ENCODE measurements at places on chromosomes 1 and 21. TPM values are rescaled to one million over a fixed set of nuclear protein-coding genes. Genes with fewer than 3 reads are reported as not detected.

The EPRS1 gene
- 74.0 TPM for polyA plus RNA-seq

The PADI2 gene
- polyA plus RNA-seq: 19.3 TPM

DNA sequence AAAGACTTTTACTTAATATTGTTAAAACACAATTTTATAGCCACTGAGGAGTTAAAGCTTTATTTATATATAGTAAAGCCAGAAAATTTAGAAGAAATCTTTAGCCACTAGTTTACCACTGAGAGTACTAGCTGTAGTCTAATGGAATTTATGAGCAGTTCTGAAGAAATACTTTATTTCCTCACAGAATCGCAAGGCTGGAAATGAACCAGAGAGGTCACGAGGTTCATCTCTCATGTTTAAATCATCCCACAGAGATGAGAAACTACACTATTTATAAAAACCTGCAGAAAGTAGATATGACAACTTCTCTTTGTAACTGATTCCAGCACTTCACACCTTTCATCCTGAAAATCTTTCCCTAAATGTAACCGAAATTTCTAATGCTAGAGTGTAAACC, 26.0 kb downstream of the ADGRL4 start:
- no peaks in the 10 kb centered on the region for H3K4me1 ChIP-seq
- no peak for DNase-seq

The S100A3 gene
- not detected for polyA plus RNA-seq
